Suprapubic skin (tissue), 4 donors: ENCODE measurements at places on chromosomes 3 and 15. TPM values are rescaled to one million over a fixed set of nuclear protein-coding genes. Genes with fewer than 3 reads are reported as not detected.

- DNase-seq, result no peak
Observed at GRCh38 chr3:13108861-13109260, 35.6 kb upstream of the IQSEC1 start.

Gene TRPM1
- 5.1 TPM for total RNA-seq

Gene KBTBD8
- total RNA-seq, result 0.98 TPM

DNA sequence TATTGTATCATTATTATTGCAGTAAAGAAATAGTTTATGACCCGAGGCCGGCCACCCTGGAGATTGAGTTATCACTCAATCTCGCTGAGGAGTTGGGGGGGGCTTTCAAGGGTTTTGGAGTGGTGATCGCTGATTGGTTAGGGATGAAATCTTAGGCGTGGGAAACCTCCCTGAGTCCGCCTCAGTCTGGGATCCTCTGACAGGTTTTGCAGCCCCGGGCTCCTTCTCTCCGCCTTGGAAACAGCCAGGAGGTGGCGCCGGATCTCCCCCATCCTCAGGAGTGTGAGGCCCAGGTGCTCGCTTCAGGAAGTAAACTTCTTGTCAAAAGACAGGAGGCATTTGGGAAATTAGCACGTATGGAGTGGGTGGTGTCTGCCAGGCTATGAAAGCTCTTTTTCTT lies 41.1 kb upstream of the SEC61A1 start:
- DNase-seq, result no peak

- no peak for DNase-seq
Observed at GRCh38 chr3:11634081-11634635, 9.6 kb downstream of the VGLL4 start.

Gene PTH1R
- 2.2 TPM for total RNA-seq

GRCh38 chr15:31571676-31572075 lies 245.0 kb downstream of the KLF13 start:
- DNase-seq, result no peak
